Hippocampal formation (tissue), 2 donors: ENCODE measurements at places on chromosomes 16 and 17.

DNA sequence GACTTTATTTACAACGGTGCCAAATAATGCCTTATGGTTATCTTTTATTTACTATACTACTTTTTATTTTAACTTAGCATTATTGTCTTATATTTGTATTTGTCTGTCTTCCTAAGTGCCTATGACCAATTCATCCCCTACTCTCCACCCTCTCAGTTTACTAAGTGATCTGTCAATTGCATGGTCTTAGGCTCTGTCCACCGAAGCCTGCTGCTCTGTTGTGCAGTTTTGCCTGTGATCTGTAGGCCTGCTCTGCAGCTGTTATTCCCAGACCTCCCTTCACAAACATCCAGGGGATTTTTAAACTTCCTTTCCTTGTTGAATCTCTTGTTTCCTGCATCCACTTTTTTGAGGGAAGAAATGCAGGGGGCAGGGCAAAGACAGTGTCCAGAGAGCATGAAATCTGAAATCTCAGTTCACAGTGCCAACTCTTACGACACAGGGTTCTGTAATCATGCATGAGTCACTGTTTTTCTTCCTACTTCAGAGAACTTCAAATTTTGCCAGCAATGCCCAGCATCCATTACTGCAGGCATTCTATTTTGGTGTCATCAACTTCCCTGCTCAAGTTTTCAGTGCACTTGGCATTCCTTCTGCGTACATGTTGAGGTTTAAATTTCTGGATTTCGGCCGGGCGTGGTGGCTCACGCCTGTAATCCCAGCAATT is 11.4 kb downstream of the SLFN5 start:
- no peak for DNase-seq

DNA sequence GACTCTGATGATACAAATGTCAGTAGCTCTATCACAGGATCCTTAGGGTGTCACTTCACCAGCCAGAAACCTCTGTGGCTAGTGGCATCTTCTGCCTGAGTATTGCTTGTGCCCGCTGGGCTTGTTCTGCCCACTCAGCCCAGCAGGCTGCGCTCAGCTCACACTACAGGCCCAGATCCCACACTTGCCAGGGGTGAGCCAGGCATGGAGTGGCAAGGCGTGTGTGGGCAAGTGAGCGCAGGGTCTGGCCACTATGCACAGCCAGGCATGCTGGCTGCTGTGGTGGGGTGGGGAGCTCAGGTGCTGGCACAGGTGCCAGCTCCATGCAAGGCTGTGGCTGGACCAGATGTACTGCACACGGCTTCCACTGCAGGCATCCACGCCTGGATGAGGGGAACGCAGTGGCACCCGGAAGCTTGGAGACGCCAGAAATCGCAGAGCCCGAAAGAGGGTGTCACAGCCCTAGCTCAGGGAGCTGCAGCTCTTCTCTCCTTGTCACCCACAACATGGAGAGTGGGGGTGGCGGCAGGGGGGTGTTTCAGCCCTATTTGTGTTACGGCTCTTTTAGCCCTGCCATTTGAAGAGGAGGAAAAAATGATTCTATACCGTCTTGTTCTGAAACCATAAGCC is 10.2 kb downstream of the CFAP97D1 start:
- DNase-seq: no peak

DNA sequence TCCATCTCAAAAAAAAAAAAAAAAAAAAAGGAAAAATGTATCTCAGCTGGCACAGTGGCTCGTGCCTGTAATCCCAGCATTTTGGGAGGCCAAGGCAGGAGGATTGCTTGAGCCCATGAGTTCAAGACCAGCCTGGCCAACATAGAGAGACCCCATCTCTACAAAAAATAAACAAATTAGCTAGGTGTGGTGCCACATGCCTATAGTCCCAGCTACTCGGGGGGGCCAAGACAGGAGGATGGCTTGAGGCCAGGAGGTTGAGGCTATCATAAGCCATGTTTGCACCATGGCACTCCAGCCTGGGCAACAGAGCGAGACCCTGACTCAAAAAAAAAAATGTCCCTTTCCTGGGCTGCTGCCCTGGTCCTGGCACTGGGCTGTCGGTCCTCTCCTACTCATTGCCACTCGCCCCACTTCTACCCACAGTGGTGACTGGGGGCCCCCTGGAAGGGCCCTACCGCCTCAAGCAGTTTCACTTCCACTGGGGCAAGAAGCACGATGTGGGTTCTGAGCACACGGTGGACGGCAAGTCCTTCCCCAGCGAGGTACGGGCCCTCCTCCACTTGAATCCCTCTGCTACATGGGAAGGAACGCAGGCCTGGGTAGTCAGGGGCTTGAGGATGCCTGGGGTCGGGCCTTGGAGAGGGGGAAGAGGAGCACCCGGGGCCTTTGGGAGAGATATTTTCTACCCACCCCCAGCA is 6.1 kb downstream of the CA7 start:
- no peak for DNase-seq

DNA sequence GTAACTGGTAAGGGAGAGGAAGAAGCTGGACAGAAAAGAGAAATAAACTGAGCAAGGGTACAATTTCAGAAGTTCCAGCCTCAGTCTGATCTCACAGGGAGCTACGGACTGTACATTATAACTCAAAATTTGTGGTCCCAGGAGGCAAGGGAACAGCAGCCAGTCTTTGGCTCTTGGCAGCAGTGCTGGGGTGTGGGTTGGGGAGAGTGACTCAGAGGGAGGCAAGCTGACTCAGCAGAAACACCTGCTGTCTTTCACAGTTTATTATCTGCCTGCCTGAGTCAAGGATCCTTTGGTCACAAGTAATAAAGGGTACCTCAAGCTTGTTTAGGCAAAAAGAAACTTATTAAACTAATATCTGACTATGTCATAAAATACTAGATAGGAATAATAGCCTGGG is 73.5 kb upstream of the KIF2B start:
- no peak for DNase-seq

DNA sequence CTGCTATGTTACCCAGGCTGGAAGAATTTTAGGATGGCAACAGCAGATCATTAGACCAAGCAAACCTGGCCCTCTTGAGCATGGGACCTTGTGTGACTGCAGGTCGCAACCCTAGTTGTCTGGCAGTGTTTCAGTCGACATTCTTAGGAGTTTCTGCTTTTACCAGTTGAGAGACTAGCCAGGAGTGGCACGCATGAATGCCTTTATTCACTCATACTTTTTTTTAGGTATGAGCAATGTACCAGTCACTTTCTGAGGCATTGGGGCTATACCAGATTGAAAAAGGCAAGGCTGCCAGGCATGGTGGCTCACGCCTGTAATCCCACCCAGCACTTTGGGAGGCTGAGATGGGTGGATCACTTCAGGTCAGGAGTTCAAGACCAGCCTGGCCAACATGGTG is 28.2 kb upstream of the HAS3 start:
- DNase-seq: no peak

DNA sequence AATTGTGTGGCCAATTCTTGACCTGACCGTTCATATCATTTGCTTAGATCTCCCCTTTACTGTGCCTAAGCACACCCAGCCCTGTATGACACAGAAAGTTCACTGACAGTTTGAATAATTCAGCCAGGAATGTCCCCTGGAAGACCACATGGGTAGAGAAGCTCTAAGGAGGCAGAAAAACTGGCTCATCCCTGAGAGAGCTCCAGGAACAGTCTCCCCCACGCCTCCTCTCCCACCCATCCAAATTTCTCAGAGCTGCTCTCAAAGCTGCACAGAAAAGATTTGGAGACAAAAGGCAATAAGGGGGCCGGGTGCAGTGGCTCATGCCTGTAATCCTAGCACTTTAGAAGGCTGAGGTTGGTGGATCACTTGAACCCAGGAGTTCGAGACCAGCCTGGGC is 11.2 kb downstream of the PRAC1 start:
- DNase-seq: no peak

- no peak for DNase-seq
Observed at GRCh38 chr17:62134397-62134796, 69.3 kb upstream of the MED13 start.

DNA sequence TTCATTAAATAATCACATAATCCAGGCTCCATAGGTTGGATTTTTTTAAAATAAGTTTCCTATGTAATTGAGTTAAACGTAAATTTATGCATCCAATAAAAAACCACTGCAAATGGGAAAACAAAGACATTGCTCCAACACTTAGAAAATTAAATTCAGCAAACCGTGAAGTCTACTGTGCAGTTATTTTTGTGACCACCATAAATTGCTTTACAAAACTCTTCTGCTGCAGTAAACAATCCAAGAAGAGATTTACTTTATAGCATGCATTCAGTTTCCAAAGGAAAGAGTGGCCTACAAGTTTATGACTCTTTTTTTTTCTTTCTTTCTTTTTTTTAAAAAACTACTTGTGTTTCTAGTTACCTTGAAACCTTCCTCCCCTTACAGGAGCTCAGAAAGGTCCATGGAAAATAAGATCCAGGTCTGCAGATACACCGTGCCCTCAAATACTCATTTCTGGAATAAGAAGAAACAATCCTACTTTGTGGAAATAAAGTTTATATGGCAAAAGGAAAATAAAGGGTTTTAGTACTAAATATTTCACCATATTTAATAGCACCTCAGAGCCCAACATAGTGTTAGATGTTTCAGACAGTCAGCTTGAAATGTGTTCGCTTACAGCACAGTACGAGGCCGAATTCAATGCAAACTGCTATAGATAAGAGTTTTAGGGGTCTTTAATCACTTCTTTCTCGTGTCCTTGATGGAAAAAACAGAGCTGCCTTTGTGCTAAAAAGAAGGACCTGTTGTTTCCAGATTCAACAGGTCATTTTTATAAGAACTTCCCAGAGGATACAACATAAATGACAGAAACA is 3.2 kb downstream of the HS3ST3A1 start:
- no peak for DNase-seq

- DNase-seq: no peak
Observed at GRCh38 chr16:59181821-59182420, 447.8 kb upstream of the GOT2 start.

DNA sequence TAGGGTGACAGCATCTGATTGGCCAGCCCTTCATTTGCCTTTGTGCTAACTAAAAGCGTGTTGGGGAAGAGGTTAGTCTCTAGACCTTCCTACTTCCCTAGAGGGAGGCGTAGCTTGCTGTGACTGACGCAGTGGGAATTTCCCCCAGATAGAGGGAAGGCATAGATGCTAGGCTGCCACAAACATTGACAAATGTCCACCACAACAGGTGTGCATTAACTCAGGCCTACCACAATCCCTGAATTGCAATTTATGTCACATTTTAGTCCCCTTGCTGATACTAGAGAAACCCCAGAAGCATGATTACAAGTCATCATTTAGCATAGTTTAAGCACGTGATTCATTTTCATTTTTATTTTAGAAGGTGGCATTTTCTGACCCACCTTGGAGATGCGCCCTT is 76.3 kb upstream of the WSB1 start:
- no peak for DNase-seq

GRCh38 chr16:83630979-83631378 is 176.8 kb upstream of the HSBP1 start:
- DNase-seq: no peak

DNA sequence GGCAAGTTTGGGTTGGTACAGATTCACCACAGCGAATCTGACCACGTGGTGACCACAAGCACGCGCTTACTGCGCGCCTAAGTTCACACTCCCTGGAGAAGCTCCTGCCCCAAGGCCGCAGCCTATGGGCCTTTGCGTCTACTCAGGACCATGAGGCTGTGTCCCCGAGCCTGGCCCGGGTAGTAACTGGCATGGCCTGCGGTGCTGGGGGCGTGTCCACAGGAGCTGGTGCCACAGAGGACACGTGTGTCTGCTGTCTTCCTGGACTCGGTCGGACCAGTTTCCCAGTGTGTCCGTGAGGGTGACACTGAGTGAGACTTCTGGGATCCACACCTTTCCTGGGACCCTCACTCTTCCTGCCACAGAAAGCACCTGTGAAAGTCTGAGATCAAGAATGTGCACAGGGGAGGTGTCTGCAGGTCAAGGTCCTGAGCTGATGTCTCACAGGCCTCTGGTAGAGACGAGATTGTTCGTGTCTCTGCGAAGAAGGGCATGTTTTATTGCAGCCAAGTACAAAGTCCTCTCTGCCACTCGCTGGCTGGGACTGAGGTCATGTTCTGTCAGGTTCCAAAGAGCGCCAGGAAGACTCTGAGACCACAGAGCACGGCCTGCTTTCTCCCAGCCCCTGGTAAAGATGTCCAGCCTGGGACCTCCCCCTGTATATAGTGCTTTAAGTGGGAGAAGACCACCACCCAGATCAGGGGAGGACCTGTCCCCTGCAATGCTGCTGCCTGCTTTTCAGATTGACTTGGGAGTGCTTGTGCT is 25.2 kb upstream of the CAPN15 start:
- DNase-seq: no peak

DNA sequence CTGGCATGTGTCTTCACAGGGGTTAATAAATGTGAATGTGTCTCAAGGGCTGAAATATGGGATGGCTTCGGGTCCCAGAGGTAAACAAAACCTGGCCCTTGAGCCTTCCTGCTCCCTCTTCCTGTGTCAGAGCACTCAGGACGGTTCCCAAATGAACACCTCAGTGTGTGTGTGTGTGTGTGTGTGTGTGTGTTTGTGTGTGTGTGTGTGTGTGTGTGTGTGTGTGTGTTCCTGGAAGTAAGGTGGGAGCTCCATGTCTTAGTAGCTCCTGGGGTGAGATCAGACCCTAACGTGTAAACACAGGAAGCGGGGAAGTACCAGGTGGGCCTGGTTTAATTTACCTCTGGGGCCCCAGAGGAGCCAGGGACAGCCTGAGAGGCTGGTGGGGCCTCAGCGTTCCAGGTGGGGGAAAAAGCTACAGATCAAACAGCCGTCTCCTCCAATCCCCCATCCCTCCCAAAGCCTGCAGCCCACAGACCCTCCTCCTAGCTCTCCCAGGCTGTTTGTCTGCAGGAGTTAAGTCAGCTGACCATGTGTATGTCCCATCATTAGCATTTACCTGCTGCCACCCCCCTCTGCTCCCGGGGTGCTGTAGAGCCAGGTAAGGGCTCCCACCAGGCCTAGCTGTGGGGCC is 6.1 kb downstream of the KIF19 start:
- DNase-seq: no peak

DNA sequence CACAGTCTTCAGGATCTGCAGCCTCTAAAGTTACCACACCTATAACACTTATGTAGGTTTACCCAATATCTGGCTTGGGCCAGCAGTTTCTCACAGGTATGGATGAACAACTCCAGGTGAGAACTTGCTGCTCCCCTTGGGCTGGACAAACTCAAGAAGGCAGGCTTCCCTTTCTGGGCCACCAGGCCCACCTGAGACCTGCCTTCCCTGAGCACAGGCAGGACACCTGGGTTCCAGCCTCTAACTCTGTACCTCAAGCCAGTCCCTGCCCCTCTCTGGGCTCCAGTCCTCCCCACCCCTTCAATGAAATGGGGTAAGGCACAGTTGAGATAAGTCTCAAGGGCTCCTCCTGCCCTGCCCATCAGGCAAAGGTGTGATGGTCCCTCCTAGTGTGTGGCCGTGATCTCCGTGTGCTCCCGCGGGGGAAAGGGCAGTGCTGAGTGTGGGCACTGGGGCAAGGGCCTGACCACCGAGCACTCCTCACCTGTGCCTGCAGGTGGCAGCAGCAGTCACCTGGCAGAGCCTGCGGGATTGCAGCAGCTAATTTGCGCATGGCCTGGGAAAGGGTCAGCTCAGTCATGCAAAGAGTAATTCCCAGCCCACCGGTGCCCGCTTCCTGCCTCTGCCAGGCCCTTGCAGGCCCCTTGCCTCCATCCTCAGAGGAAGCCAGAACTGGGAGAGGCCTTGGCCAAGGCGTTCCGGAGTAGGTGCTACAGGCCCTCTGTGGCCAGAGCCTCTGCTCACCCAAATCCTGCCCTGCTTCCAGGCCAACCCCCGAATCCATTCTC is 28.2 kb upstream of the ADGRG1 start:
- DNase-seq: no peak

- no peak for DNase-seq
Observed at GRCh38 chr16:79849119-79849518, 248.6 kb upstream of the MAF start.
